Skin of body (tissue), 3 donors: ENCODE measurements at places on chromosomes 5 and 9. TPM values are rescaled to one million over a fixed set of nuclear protein-coding genes. Genes with fewer than 3 reads are reported as not detected.

DNA sequence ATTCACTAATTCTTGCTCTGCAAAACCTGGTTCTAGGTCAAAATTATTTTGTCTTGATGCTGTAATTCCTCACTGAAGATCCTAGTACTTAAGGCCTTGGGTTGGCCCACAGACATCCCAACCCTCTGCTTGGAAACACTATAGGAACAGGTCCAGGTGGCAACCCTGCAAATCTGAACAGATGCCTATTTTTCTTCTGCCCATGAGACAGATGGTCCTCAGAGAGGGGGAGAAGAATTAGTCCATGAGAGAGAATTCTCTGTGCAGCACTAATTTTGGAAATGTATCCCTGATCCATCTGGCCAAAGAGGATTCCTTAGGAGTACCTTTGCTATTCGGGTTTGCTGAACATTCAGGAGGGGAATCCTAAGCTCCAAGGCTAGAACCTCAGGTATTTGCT lies 156.3 kb downstream of the ELAVL2 start:
- no peak for DNase-seq

Gene PIP5KL1
- total RNA-seq: 1.2 TPM

- no peak for DNase-seq
Measured at GRCh38 chr5:118984602-118985001, 3.7 kb downstream of the DTWD2 start.

GRCh38 chr5:96023518-96023917 lies 61.9 kb upstream of the ELL2 start:
- DNase-seq: no peak

- no peak for DNase-seq
Measured at GRCh38 chr5:151592855-151593408, 1.8 kb upstream of the FAT2 start.

DNA sequence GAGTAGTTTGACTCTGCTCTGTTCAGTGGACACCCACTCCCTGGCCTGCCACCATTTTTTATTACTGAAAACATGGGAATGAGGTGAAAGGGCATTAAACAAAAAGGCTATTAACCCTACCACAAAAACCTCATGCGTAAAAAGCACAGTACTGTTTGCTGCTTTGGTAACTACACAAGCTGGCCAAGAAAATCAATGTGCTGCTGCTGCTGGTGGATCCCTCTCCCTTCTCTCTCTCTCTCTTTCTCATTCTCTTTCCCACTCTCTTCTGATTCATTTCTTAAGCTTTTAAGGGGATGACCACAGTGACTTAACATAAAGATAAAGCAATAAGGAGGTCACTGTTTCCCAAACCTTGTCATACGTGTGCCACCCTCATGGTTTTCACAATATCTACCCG lies 183.2 kb upstream of the TBC1D2 start:
- no peak for DNase-seq
